ENCODE measurements at places on chromosomes 2 and 18.
A peak's percentile ranks its signal among the peaks of the same experiment; 100 is the strongest.

DNA sequence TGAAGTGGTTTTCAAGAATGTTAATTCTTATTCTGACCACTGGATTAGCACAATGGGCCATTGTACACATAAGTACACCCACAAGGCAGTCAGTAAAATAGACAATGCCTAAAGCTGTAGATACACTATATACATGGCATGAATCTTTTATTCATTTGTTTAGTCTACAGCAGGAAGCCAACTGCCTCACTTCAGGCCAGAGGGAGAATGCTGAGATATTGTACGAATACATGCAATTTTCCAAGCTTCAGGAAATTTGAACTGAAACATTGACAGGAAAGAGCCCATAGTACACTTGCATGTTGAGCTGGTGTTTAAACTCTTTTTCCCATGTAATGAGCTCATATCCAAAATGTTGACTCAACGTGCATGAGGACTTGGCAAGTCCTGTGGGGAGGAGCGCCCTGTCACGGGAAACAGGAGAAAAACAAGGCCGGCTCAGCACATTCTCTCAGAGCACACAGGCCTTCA lies 111.6 kb upstream of the CYP1B1 start:
- DNase-seq = no peak

DNA sequence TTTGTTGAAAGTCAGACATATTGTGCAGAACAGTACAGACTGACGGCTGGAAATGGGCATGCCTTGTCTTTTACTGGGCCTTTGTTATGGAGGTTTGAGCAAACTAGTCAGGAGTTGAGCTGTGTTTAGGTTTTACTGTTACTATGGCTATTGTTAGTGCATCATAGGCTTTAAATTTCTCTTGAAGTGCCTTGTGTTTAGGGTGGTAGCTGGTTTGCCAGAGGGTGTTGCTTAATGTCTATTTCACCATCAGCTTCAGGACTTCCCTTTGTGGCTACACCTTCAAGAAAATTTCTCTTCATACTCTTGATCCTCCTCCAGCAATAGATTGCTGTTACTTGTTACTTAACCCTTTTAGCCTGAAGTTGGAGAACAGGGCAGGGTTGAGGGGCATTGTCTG lies 104.6 kb downstream of the CAPN13 start:
- no peak for DNase-seq

DNA sequence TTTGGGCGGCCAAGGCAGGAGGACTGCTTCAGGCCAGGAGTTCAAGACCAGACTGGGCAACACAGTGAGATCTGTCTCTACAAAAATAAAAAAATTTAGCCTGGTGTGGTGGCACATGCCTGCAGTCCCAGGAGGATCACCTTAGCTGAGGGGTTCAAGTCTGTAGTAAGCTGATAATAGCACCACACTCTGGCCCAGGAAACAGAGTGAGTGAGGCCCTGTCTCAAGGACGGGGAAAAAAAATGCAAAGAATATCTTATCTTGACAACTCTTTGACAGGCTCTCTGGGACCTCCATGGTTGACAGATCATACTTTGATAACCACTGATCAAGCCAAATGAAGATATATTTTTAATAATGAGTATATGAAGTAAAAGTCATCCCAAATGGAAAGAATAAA lies 22.7 kb downstream of the USP34 start:
- DNase-seq = no peak

- no peak for DNase-seq
Measured at GRCh38 chr2:205937211-205937610, 148.8 kb downstream of the INO80D start.

DNA sequence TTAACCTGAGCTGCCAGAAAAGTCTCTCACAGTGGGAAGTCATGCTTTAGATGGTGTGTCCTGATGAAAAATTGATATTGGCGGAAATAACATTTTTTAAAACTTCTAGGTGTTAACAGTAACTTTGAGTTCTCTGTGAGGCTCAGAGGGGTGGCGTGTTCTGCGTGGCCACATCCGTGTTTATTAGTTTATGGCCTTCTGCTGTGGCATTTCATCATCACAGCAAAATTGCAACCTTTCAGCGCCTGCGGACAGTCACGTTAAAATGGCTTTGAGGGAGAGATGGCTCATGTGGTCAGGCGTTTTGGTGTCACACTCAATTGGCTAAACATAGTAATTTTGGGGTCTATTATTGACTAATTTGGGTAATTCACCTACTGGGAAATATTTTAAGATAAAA lies 42.4 kb downstream of the KLHL29 start:
- DNase-seq = peak; percentile 19

GRCh38 chr2:11764359-11764758 lies 17.9 kb downstream of the LPIN1 start:
- no peak for DNase-seq
